Heart right ventricle (tissue), 16 donors: ENCODE measurements at places on chromosomes 7 and 10. TPM values are rescaled to one million over a fixed set of nuclear protein-coding genes. Genes with fewer than 3 reads are reported as not detected.

- no peak overlapping the region for H3K27ac ChIP-seq
- H3K27me3 ChIP-seq, result peaks cover 100% of the 10 kb centered on the region
- no peak for DNase-seq
- peaks cover 26% of the 10 kb centered on the region for H3K4me1 ChIP-seq
These were observed 11.3 kb downstream of the UNCX start for GRCh38 chr7:1243964-1244416.

The NUTM2D gene
- 1.1 TPM for polyA plus RNA-seq

GRCh38 chr10:80265740-80266512 is 23.5 kb downstream of the MAT1A start:
- H3K36me3 ChIP-seq, result no peaks in the 10 kb centered on the region
- no peak for DNase-seq
- H3K4me1 ChIP-seq, result no peaks in the 10 kb centered on the region

DNA sequence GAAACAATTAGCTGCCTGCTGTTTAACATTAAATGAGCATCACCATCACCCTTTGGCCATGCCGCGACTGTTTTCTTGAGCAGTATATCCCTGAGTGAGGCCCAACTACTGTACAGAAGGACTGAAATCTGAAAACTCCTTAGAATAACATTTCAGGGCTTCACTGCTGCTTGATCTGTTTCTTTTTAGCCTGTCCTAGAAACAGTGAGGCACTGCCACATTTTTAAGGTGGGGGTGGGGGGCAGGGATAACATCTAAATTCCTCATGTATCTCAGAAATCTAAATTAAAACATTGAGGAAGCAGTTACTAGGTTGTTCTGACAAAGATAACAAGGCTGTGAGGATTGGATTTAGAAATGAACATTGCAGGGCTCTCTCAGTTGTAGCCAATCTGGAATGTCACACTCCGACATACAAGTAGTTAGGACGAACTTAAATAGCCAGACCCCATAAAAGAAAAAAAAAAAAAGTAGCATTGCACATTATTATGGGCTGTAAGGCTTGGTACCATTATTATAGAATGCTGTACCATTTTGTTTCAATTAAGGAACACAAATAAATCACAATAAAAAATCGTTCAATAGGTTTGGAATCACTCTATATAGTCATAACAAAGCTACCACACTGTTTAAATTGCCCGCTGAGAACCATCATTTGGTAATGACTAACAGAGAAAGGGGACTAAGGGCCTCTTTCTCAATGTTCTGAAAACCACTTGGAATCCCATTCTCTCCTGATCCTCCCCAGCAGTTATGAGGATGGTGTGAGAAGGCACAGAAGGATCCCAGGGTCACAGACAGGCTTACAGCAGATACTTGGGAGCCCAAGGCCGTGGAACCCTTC is 256.1 kb downstream of the INHBA start:
- no peak overlapping the region for H3K4me3 ChIP-seq
- peaks cover 4% of the 10 kb centered on the region for H3K4me1 ChIP-seq
- H3K36me3 ChIP-seq, result no peaks in the 10 kb centered on the region
- no peak overlapping the region for H3K27ac ChIP-seq

- no peaks in the 10 kb centered on the region for H3K4me1 ChIP-seq
- no peak overlapping the region for H3K4me3 ChIP-seq
- DNase-seq, result no peak
- H3K27me3 ChIP-seq, result no peaks in the 10 kb centered on the region
These were observed 75.1 kb upstream of the PLPP4 start for GRCh38 chr10:120381931-120382330.

The SYT15 gene
- 3.7 TPM for polyA plus RNA-seq

The C7orf33 gene
- not detected for polyA plus RNA-seq

DNA sequence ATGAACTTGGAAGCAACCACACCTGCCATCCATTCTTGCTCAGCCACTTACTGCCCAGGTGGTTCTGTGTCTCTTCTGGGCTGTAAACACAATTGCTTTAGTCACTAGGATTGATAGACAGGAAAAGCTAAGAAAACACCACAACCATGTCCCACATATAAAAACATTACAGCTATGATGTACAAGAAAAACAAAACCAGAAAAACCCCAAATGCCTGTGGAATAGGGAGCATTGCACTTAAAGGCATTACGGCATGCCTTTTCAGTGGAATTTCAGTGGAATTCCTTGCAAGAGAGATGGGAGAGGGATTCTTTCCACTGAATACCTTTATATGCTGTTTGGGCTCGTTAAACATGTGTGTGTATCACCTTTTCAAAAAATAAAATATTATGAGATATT is 44.2 kb upstream of the GPR26 start:
- H3K27me3 ChIP-seq, result peaks cover 6% of the 10 kb centered on the region
- no peaks in the 10 kb centered on the region for H3K36me3 ChIP-seq
- H3K27ac ChIP-seq, result no peak overlapping the region
- no peak overlapping the region for H3K4me3 ChIP-seq
- no peaks in the 10 kb centered on the region for H3K4me1 ChIP-seq
- DNase-seq, result no peak

DNA sequence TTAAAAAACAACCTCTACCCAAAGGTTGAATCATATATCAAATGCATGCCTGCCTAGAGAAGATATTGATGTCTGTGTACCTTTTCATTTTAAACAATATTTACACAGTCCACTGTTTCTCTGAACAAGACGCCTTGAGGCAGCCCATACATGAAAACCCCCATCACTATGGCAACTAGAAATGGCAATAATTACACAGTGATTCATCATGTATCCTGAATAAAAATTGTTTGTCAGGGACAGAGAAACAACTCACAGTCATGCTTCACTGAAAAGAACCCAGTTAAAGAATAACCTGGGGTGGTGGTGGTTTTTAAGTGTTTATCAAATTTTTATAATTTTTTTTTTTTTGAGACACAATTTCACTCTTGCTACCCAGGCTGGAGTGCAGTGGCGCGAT is 19.7 kb downstream of the DNAJC12 start:
- H3K4me1 ChIP-seq, result no peaks in the 10 kb centered on the region
- no peak overlapping the region for H3K27ac ChIP-seq
- no peak overlapping the region for H3K4me3 ChIP-seq

The SSC4D gene
- 1.9 TPM for polyA plus RNA-seq

- H3K27me3 ChIP-seq, result no peaks in the 10 kb centered on the region
- no peak for DNase-seq
- H3K36me3 ChIP-seq, result peaks cover 39% of the 10 kb centered on the region
- no peak overlapping the region for H3K27ac ChIP-seq
- H3K4me1 ChIP-seq, result peaks cover 23% of the 10 kb centered on the region
These were observed 24.7 kb upstream of the PRKAR1B start for GRCh38 chr7:751826-752225.

DNA sequence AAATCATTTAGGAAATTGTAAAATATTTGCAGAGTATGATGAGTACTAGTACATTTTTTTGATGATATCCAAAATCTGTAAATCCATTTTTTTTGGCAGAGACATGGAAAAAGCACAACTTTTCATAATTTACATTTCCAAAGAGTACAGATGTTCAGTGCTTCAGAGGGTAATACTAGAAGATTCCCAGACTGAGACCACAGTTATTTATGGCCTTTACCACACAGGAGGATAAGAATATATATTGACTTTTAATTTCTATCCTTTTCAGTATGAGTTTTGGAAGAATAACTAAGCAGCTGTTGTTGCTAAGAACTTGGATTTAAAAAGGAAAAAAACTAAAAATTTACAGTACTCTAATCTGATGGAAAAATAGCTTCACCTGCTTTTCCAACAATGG is 61.9 kb downstream of the HGF start:
- no peak for DNase-seq
- no peaks in the 10 kb centered on the region for H3K36me3 ChIP-seq
- no peaks in the 10 kb centered on the region for H3K4me1 ChIP-seq
- no peaks in the 10 kb centered on the region for H3K27me3 ChIP-seq
- H3K27ac ChIP-seq, result no peak overlapping the region

- no peak overlapping the region for H3K27ac ChIP-seq
- H3K36me3 ChIP-seq, result no peaks in the 10 kb centered on the region
- no peaks in the 10 kb centered on the region for H3K4me1 ChIP-seq
- no peaks in the 10 kb centered on the region for H3K27me3 ChIP-seq
These were observed 42.3 kb downstream of the OAT start for GRCh38 chr10:124376411-124376810.

- peaks cover 8% of the 10 kb centered on the region for H3K36me3 ChIP-seq
- no peak overlapping the region for H3K27ac ChIP-seq
- H3K27me3 ChIP-seq, result no peaks in the 10 kb centered on the region
- DNase-seq, result no peak
These were observed 106.4 kb downstream of the GSAP start for GRCh38 chr7:77309714-77310220.

The GHRHR gene
- not detected for polyA plus RNA-seq

DNA sequence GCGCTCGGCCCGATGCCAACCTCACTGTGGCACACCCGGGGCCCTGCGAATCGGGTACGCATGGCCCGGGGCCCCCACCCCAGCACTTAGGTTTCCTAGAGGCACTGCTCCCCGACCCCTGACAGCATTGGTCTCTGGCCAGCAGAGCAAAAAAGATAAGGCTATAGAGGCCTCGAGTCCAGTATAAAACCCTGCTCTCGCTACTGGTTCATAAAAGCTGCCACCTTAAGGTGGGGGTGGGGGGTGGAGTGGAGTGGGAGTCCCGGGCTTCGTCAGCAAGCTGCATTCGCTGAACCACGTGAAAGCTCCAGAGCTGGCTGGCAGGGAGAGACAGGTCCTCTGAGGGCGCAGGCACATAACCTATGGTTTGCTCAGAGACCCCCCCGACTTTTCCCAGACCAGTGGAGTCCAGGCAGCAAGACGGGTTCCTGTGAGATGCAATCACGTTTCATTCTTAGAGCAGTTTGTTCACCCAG is 1.3 kb downstream of the KAZALD1 start:
- DNase-seq, result no peak
- H3K36me3 ChIP-seq, result no peaks in the 10 kb centered on the region
- peaks cover 62% of the 10 kb centered on the region for H3K27me3 ChIP-seq
- H3K4me1 ChIP-seq, result peaks cover 66% of the 10 kb centered on the region

The TAS2R5 gene
- 0.59 TPM for polyA plus RNA-seq

DNA sequence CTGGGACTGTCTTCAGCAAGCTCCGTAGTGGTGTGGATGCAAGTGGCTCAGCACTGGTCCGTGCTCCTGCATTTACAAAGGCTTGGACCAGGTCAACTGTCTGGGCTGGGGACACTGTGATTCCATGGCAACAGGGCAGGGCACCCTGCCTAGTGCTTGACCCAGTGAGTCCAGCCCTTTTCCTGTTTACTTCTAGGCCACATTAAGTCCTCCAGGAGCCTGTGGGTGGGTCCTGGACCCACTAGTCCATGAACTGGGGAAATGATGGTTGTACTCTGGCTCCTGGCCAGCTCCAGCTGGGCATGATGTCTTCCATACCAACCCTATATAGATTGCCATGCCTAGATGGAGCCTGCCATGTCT is 152.0 kb downstream of the RPS24 start:
- peaks cover 8% of the 10 kb centered on the region for H3K27me3 ChIP-seq
- no peaks in the 10 kb centered on the region for H3K36me3 ChIP-seq
- no peak overlapping the region for H3K4me3 ChIP-seq
- H3K27ac ChIP-seq, result no peak overlapping the region
- DNase-seq, result peak; percentile 29

DNA sequence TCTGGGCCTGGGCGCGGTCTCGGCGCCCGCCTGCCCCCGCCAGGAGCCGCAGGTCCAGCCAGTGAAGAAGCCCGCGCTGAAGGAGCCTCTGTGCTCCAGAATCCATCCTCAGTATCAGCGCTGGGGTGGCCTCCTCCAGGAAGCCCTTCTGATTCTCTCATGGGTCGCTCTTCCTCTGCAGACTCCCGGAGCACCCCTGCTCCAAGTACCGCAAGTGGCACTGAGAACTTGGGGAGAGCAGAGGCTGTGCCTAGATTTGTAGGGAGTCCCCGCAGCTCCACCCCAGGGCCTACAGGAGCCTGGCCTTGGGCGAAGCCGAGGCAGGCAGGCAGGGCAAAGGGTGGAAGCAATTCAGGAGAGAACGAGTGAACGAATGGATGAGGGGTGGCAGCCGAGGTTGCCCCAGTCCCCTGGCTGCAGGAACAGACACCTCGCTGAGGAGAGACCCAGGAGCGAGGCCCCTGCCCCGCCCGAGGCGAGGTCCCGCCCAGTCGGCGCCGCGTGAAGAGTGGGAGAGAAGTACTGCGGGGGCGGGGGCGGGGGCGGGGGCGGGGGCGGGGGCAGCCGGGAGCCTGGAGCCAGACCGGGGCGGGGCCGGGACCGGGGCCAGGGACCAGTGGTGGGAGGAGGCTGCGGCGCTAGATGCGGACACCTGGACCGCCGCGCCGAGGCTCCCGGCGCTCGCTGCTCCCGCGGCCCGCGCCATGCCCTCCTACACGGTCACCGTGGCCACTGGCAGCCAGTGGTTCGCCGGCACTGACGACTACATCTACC is at the start of gene ALOX5:
ALOX5 (plus strand) TSS at position 641 of the 774 bp plus-strand sequence; CDS start at position 705, 64 bp downstream.
- peak within 1 kb of the TSS; percentile 19 for H3K27ac ChIP-seq
- DNase-seq, result peak; percentile 50
- no peaks in the 10 kb centered on the region for H3K36me3 ChIP-seq
- H3K4me1 ChIP-seq, result peaks cover 17% of the 10 kb centered on the region

The PITX3 gene
- polyA plus RNA-seq, result 1.8 TPM

- peaks cover 28% of the 10 kb centered on the region for H3K36me3 ChIP-seq
- peak overlapping the region; percentile 67 for H3K4me3 ChIP-seq
- H3K27me3 ChIP-seq, result no peaks in the 10 kb centered on the region
- no peak for DNase-seq
These were observed 674 bp downstream of the MRPS24 start for GRCh38 chr7:43868681-43869005.

- H3K27me3 ChIP-seq, result no peaks in the 10 kb centered on the region
- peak; percentile 33 for DNase-seq
- H3K27ac ChIP-seq, result peak overlapping the region; percentile 81
- H3K4me1 ChIP-seq, result peaks cover 30% of the 10 kb centered on the region
- H3K36me3 ChIP-seq, result no peaks in the 10 kb centered on the region
- peak overlapping the region; percentile 73 for H3K4me3 ChIP-seq
These were observed 755 bp downstream of the FAM171A1 start for GRCh38 chr10:15370212-15370855.

- DNase-seq, result no peak
- H3K4me1 ChIP-seq, result no peaks in the 10 kb centered on the region
- no peaks in the 10 kb centered on the region for H3K36me3 ChIP-seq
- no peaks in the 10 kb centered on the region for H3K27me3 ChIP-seq
These were observed 94.9 kb upstream of the SKAP2 start for GRCh38 chr7:26959290-26959689.

- no peaks in the 10 kb centered on the region for H3K27me3 ChIP-seq
- no peaks in the 10 kb centered on the region for H3K4me1 ChIP-seq
- no peak overlapping the region for H3K27ac ChIP-seq
These were observed 42.5 kb upstream of the FZD8 start for GRCh38 chr10:35684586-35684985.

- H3K27ac ChIP-seq, result no peak overlapping the region
- H3K4me3 ChIP-seq, result no peak overlapping the region
- H3K27me3 ChIP-seq, result no peaks in the 10 kb centered on the region
- H3K4me1 ChIP-seq, result peaks cover 23% of the 10 kb centered on the region
- no peaks in the 10 kb centered on the region for H3K36me3 ChIP-seq
These were observed 24.3 kb downstream of the PTPN12 start for GRCh38 chr7:77561352-77561751.
